BE2C (cell line): ENCODE measurements at places on chromosomes 2 and 18.

- DNase-seq: peak; percentile 22
These were observed 510.1 kb downstream of the TDRD15 start for GRCh38 chr2:21633911-21634310.

GRCh38 chr2:128563348-128563687, 244.7 kb upstream of the HS6ST1 start:
- no peak for DNase-seq

DNA sequence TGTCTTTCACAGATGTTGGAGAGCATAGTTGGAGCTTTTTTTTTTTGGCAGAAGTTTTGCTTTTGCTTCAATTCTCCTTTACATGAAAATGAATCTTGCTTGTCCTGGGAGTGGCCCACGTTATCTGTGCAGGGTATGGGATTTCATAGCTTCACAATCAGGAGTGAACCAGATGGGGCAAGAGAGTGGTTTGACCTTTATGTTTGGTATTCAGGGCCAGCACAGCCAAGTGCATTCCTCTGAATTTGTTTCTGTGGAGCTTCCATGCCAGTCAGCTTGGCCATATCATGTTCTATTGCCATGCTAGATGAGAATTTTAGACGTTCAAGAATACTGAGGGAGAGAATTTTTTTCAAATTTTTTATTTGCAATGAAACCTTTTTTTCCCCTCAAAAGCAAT, 116.6 kb downstream of the PRPF40A start:
- no peak for DNase-seq

- peak; percentile 20 for DNase-seq
These were observed 5.5 kb downstream of the SYT4 start for GRCh38 chr18:43271593-43272432.

GRCh38 chr18:61782545-61782944, 110.3 kb downstream of the RNF152 start:
- DNase-seq: no peak

DNA sequence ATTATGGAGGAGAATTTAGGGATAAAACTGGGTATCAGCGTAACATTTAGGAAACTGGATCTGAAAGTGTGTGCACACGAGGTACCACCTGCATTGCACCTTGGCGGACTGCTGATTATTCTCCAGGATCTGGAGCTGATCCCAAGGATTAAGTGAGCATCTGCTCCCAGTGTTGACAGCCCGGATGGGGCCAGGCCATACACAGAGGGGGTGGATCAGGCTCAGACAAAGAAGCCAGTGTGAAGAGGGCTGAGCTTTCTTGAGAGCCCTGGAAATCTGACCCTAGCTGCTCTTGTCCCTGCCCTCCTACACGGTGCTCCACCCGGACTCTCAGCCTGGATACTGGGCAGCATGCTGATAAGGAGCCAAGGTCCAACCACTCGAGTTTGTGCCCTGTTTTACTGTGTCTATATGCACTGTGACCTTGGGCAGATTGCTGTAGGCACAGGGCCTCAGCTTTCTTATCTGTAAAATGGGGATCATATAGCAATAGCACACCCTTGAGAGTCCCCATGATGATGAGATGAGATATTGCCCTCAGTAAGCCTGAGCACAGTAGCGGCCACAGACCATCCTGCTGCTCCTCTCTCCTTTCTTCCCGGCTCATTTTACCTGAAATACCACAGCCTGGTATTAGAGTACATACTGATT, 396.8 kb upstream of the CELF4 start:
- DNase-seq: no peak

DNA sequence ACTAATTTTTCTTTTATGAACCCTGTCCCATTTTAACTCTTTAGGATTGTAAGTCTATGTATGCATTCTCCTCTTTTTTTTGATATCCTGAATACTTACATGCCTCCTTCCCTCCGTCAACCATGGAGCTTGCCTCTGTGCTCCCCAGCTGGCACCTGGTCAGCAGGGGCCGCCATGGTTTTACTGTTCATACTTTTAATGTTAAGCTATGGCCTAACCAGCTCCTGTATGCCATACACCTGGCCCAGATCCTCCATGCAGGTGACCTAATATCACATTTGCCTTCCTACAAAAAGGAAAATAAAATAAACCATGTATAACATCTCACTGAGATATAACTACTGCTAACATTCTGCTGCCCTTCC, 283.1 kb upstream of the TRIB2 start:
- no peak for DNase-seq

GRCh38 chr2:241579281-241579680, 20.7 kb downstream of the BOK start:
- no peak for DNase-seq

GRCh38 chr2:15675456-15676195, 84.0 kb downstream of the DDX1 start:
- DNase-seq: no peak

- no peak for DNase-seq
These were observed 23.0 kb upstream of the RHOB start for GRCh38 chr2:20423847-20424246.

- DNase-seq: no peak
These were observed 54.2 kb upstream of the CDCA7 start for GRCh38 chr2:173300458-173300857.

GRCh38 chr18:54710074-54710899, 118.0 kb upstream of the RAB27B start:
- no peak for DNase-seq

GRCh38 chr2:100840519-100840918, 20.6 kb downstream of the NPAS2 start:
- DNase-seq: no peak

- peak; percentile 6 for DNase-seq
These were observed 18.9 kb downstream of the TTR start for GRCh38 chr18:31610286-31611205.

DNA sequence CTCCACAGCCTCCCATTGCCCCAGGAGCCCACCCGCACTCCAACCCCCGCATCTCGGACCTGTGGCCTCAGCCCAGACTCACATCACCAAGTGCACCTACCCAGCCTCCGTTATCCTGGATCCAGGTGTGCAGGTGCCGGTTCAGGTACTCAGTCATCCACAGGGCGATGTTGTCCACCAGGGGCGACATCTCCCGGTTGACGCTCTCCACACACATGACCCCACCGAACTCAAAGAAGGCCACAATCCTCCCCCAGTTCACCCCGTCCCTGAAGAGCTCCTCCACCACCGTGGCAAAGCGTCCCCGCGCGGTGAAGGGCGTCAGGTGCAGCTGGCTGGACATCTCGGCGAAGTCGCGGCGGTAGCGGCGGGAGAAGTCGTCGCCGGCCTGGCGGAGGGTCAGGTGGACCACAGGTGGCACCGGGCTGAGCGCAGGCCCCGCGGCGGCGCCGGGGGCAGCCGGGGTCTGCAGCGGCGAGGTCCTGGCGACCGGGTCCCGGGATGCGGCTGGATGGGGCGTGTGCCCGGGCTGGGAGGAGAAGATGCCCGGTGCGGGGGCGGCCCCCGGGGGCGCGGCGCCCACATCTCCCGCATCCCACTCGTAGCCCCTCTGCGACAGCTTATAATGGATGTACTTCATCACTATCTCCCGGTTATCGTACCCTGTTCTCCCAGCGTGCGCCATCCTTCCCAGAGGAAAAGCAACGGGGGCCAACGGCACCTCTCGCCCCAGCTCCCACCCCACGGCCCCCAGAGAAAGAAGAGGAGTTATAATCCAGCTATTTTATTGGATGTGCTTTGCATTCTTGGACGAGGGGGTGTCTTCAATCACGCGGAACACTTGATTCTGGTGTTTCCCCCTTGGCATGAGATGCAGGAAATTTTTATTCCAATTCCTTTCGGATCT, 1.3 kb downstream of the BCL2 start:
- DNase-seq: peak; percentile 79

DNA sequence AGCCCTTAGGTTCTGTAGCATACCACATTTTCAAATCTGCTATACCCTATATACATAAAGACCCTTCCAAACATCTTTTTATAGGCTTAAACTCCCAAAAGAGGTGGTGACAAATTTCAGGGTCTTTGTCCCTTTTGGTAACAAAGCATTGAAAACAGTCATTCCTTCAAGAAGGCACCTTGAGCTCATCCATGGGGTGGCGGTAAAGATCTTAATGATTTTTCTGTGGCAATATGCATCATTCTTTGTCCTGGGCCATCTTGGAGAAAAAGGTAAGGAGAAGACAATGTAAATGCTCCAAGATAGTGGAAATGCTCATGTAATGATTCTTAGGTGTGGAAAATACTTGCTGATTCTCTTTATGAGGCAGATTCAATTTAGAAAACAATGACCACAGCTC, 890.5 kb downstream of the CNTNAP5 start:
- no peak for DNase-seq

DNA sequence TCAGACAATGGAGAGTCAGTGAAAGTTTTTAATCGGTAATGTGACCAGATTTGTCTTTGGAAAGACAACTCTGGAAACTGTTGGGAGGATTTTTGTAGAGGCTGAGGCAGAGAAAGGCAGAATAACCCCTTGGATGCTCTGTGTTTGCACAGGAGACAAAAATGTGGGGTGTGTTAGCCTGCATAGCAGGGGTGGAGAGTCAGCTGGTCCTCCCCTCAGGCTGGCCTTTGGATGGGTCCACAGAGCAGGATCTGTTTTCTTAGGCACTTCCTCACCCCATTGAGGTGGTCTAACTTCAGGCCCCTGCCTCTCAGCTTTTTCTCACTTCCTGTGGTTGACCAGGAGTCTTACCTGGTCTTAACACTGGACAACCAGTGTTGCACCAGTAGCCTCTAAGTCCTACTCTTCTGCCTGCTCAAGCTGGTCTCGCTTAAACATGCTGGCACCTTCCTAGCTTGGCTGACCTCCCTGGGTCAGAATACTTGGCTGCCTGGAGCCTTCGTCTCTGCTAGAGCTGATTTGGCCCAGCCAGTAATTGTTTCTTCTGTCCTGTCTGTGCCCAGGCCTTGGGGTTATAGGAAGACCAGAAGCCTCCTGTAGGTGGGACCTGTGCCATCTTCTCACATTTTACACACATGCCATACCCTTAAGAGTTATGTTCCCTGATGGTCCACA, 259.8 kb upstream of the RASGRP3 start:
- no peak for DNase-seq
